Pericardium fibroblast (primary cell): ENCODE measurements at places on chromosomes 2 and 18. TPM values are rescaled to one million over a fixed set of nuclear protein-coding genes. Genes with fewer than 3 reads are reported as not detected.

Gene GPAT2
- total RNA-seq: 1.3 and 3.7 TPM in 2 replicates

Gene TMEM169
- total RNA-seq: 0.43 and 1.5 TPM in 2 replicates

Gene ACTG2
- 0.09 and 5.0 TPM in 2 replicates for total RNA-seq

Gene NAT8
- total RNA-seq: not detected in 2 replicates

Gene OSR1
- total RNA-seq: 121 and 179 TPM in 2 replicates

Gene MARCO
- not detected in 2 replicates for total RNA-seq

Gene PTPRM
- 45.7 and 65.3 TPM in 2 replicates for total RNA-seq

Gene C2orf66
- total RNA-seq: not detected in 2 replicates
